ENCODE measurements at places on chromosomes 6 and 20.
A peak's percentile ranks its signal among the peaks of the same experiment; 100 is the strongest.

DNA sequence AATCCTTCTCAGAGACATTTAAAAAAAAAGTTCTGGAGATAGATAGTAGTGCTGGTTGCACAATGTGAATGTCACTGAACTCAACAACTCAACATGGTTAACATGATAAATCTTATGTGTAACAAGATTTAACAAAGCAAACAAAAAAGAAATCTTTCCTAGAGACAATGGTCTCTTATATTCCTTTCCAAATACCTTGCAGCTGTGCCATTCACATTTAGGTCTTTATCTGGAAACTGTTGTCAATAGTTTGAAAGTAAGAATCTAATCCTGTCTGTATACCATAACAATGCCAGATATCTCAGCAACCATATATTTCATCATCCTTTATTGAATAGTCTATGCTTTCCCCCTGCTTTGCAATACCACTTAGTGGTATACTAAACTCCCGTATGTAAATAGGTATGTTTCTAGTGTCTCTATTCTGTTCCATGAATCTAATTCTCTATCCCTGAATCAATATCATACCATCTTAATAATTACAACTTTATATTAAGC is 2.1 kb downstream of the SERAC1 start:
- DNase-seq: no peak

DNA sequence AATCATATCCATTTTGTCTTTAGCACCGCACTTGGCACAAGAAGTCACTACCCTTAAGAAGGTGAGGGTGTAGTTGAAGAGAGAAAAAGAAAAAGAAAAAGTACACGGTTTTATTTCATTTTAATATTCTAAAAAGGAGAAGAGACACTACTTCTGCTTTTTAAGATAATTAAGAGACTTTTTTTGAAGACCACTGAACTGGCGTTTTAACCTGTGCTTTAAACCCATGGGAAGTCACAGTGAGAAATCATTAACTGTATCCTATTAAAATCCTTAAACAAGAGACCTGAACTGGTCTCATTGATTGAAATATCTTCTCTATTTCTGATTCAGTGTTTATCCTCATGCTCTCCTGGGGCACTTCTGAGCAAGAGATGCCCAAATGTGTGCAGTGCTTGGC is 243.5 kb downstream of the TMEM242 start:
- no peak for DNase-seq

DNA sequence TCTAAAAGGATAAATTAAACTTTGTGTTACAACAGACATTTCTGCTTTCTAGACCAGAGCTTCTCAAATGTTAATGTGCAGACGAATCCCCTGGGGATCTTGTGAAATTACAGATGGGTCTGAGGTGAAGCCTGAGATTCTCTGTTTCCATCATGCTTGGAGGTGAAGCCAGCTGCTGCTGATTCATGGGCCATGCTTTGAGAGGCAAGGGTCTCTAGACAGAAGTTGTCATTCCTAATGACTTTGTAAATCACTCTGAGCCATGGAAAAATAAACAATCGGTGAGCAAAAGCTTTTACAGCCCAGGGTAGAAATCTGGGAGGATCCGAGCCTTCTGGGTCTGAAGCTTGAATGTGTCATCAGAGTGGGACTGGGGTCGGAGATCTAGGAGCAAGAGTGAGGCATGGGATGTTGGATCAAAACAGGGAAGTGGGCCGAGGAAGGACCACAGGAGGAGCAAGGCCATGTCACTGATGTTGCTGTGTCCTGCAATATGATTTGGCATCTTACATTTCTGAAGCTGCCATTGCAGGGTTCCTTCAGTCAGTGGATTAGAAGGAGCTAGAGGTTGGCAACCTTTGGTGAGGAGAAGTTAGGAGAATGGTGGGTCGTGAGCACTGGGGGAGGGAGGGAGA is 77.3 kb downstream of the TRMT11 start:
- no peak for DNase-seq

DNA sequence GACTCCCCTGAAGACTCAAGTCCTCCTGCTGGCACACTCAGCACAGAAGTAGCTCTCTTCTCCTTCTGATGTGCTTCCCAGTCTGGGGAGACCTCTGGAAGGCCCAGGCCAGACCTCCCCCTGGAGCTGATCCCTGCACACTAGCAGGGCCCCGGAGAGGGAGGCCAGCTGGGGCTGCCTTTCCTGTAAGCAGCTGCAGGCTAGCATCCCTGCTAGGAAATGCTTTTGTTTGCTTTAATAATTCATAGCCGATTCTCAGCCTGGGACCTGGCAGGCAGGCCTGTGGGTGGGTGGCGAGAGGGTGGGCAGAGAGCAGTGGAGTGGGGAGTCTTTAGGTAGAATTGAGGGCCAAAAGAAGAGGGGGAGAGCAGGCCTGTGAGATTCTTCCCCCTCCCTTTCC is 5.2 kb downstream of the EBF4 start:
- DNase-seq: peak; percentile 22

- DNase-seq: no peak
Observed at GRCh38 chr6:135631821-135632220, 134.3 kb upstream of the AHI1 start.

DNA sequence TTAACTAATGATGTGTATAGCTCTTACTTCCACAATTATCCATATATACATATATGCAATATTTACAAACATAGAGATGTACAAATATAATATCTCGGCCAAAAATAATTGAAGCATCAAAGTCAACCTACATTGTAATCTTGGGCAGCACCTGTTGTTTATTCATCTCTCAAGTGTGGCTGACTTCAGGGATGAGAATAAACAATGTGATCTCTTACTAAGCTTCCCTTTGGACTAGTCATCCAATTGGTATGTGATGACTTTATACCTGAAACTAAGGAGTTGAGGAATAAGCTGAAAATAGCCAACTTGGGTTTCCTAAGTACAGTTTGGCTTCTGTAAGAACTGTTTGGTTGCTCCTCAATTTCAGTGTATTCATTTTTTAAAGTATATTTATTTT is 256.6 kb downstream of the KHDC1L start:
- DNase-seq: no peak
